ENCODE measurements at places on chromosomes 3 and 15. TPM values are rescaled to one million over a fixed set of nuclear protein-coding genes. Genes with fewer than 3 reads are reported as not detected.
A peak's percentile ranks its signal among the peaks of the same experiment; 100 is the strongest.

- H3K27ac ChIP-seq: no peak overlapping the region
- H3K4me3 ChIP-seq: no peak overlapping the region
- no peaks in the 10 kb centered on the region for H3K36me3 ChIP-seq
- no peak for DNase-seq
- H3K27me3 ChIP-seq: no peaks in the 10 kb centered on the region
Observed at GRCh38 chr15:100269831-100270230, 71.9 kb downstream of the ADAMTS17 start.

- no peak overlapping the region for H3K4me3 ChIP-seq
- no peak overlapping the region for H3K27ac ChIP-seq
- H3K4me1 ChIP-seq: no peaks in the 10 kb centered on the region
- H3K27me3 ChIP-seq: no peaks in the 10 kb centered on the region
- no peak for DNase-seq
Observed at GRCh38 chr15:68491415-68492106, 59.6 kb upstream of the ITGA11 start.

GRCh38 chr3:86948822-86949221, 42.1 kb downstream of the VGLL3 start:
- DNase-seq: no peak
- H3K27ac ChIP-seq: no peak overlapping the region
- no peak overlapping the region for H3K4me3 ChIP-seq
- no peaks in the 10 kb centered on the region for H3K36me3 ChIP-seq
- no peaks in the 10 kb centered on the region for H3K27me3 ChIP-seq
- H3K4me1 ChIP-seq: no peaks in the 10 kb centered on the region

DNA sequence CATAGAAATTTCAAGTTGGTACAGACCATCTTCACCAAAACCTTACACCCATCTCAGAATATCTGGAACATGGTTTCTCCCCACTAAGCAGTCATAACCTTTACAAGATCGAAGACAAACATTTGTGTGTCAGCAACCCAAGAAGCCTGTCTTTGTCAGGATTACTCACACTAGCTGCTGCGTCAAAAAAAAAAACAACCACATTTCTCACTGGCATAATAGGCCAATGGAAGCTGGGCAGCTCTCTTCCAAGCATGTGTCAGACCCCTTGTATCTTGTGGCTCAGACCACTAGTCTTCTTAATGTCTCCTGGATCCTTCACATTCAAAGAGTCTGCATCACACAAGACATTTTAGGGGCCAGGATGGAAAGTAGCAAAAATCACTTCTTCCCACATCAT, 266.9 kb upstream of the IGF1R start:
- no peak for DNase-seq
- no peak overlapping the region for H3K27ac ChIP-seq
- no peaks in the 10 kb centered on the region for H3K36me3 ChIP-seq
- no peaks in the 10 kb centered on the region for H3K27me3 ChIP-seq
- H3K4me3 ChIP-seq: no peak overlapping the region

- no peak overlapping the region for H3K4me3 ChIP-seq
- H3K27me3 ChIP-seq: no peaks in the 10 kb centered on the region
- H3K36me3 ChIP-seq: no peaks in the 10 kb centered on the region
- no peak for DNase-seq
- H3K4me1 ChIP-seq: no peaks in the 10 kb centered on the region
Observed at GRCh38 chr3:194955979-194956696, 270.5 kb downstream of the FAM43A start.

AHSG gene
- total RNA-seq: not detected

DNA sequence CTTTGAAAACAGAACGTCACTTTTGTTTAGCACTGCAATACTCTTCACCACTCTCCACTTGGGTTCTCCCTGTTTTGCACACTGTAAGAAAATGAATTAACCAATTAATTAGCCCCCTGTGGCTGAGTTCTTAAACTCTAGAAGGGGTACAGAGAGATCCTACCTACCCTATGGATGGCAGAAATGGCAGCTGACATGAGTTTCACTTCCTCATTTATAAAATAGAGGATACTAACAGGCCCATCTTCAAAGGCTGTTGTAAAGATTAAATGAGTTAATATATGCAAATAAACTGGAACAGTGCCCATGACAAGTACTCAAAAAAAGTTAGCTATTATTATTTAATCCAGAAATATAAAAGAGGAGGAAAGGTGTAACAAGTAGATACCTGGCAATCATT, 36.9 kb downstream of the SUCLG2 start:
- no peaks in the 10 kb centered on the region for H3K4me1 ChIP-seq
- H3K27me3 ChIP-seq: no peaks in the 10 kb centered on the region
- no peak for DNase-seq
- no peaks in the 10 kb centered on the region for H3K36me3 ChIP-seq

- DNase-seq: peak; percentile 77
- no peak overlapping the region for H3K27ac ChIP-seq
- no peaks in the 10 kb centered on the region for H3K36me3 ChIP-seq
- peaks cover 12% of the 10 kb centered on the region for H3K27me3 ChIP-seq
- no peaks in the 10 kb centered on the region for H3K4me1 ChIP-seq
- H3K4me3 ChIP-seq: peak overlapping the region; percentile 66
Observed at GRCh38 chr15:93072411-93073394, 16.3 kb downstream of the RGMA start.

SLC7A14 gene
- total RNA-seq: 0.04 TPM

- no peaks in the 10 kb centered on the region for H3K4me1 ChIP-seq
- H3K36me3 ChIP-seq: no peaks in the 10 kb centered on the region
- H3K4me3 ChIP-seq: no peak overlapping the region
- no peak for DNase-seq
Observed at GRCh38 chr3:72768006-72768441, 80.2 kb downstream of the SHQ1 start.

- peak overlapping the region; percentile 79 for H3K27ac ChIP-seq
- no peaks in the 10 kb centered on the region for H3K36me3 ChIP-seq
- peaks cover 39% of the 10 kb centered on the region for H3K4me1 ChIP-seq
- DNase-seq: no peak
- no peaks in the 10 kb centered on the region for H3K27me3 ChIP-seq
- H3K4me3 ChIP-seq: peak overlapping the region; percentile 76
Observed at GRCh38 chr3:23806534-23807423, 1.0 kb downstream of the UBE2E1 start.

GRCh38 chr3:73473181-73473897, 151.4 kb downstream of the PDZRN3 start:
- H3K4me1 ChIP-seq: peaks cover 6% of the 10 kb centered on the region
- DNase-seq: no peak
- no peak overlapping the region for H3K27ac ChIP-seq
- no peaks in the 10 kb centered on the region for H3K36me3 ChIP-seq
- H3K27me3 ChIP-seq: no peaks in the 10 kb centered on the region

CLDN16 gene
- 1.1 TPM for total RNA-seq

GOLGA8M gene
- total RNA-seq: not detected

ITPR1 gene
- total RNA-seq: 63.0 TPM

- peaks cover 22% of the 10 kb centered on the region for H3K36me3 ChIP-seq
- no peak overlapping the region for H3K4me3 ChIP-seq
- H3K27me3 ChIP-seq: no peaks in the 10 kb centered on the region
- peaks cover 4% of the 10 kb centered on the region for H3K4me1 ChIP-seq
- DNase-seq: no peak
Observed at GRCh38 chr3:12817343-12817710, 20.8 kb downstream of the CAND2 start.

DNA sequence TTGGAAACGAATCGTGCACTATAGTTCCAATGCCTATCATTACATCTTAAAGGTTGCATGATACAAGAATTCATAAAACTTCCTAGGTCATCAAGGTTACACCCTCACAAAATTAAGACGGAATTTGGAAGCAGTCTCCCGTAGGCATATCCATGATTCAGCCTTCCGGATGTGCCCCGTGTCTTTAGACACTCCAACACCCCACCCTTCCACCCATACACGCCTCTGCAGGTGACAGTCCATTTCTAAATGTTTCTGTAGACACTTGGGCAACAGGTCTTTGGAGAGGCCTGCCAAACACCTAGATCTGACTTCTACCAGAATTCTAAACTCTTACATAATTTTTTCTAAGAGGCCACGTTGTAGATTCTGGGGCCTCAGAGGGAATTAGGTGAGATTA, 49.8 kb downstream of the LDHAL6B start:
- DNase-seq: no peak
- H3K27ac ChIP-seq: no peak overlapping the region
- H3K36me3 ChIP-seq: no peaks in the 10 kb centered on the region

DNA sequence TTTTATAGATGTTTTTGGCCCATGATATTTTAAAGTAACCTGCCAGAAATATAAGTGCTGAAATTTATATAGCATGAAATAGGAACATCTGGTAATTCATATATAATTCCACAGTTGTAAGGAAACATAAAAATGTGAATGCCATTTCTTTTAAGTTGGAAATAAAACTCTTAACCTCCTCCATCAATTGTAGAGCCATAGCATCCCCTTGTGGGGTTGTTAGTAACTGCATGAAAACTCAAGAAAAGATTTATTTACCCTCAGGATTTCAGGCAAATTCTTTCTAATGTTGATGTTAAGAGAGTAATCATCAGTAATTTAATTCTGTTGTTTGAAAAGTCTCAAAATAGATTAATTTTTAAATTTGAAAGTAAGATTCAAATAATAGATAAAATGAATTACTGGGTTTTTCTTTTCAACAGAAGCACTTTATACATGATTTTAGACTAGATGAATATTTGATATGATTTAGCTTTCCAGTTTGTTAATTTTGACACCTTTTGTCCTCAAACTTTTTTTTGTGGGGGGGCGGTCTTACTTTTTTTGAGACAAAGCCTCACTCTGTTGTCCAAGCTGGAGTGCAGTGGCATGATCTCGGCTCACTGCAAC, 74.7 kb downstream of the RASA2 start:
- H3K27me3 ChIP-seq: no peaks in the 10 kb centered on the region
- DNase-seq: peak; percentile 29
- peaks cover 14% of the 10 kb centered on the region for H3K4me1 ChIP-seq
- no peaks in the 10 kb centered on the region for H3K36me3 ChIP-seq
- no peak overlapping the region for H3K4me3 ChIP-seq

DNA sequence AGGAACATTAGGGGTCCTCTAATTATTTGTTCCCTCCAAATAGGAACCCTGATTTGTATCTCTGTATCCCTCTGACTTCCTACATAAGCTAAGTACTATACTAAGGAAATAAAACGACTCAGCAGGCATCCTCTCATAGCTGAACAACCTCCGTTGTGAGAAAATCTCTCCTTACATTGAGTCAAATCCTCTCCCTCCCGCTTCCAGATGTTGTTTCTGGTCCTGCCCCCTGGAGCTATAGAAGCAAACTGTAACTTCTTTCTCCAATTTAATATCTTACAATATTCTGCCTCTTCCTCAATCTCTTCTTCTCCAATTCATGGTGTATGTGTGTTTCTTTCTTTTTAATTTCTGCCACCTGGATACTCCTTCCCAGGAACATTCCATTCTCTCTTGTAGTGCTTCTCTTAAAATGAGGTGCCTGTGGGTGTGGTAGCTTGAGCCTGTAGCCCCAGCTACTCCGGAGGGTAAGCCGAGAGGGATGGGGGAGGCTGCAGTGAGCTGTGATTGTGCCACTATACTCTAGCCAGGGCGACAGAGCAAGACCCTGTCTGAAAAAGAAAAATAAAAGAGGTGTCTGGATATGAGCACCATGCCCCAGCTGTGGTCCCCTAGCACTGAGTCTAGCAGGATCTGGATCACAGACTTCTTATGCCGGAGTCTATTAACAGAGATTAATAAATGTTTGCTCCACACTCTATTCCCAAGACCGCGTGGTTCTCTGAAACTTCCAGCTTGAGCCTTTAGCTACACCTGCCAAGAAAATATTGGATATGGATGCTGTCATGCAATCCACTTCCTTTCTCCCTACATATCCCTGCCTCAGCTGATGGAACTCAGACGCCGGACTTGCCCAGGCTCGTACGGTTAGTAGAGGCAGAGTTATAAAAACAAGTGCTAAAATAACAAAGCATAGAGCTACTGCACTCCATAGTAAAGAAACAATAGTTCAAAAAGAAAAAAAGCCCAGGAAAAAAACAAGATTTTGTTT, 42.9 kb upstream of the NEO1 start:
- H3K4me1 ChIP-seq: no peaks in the 10 kb centered on the region
- H3K27me3 ChIP-seq: peaks cover 10% of the 10 kb centered on the region
- no peak overlapping the region for H3K4me3 ChIP-seq
- H3K27ac ChIP-seq: no peak overlapping the region
- H3K36me3 ChIP-seq: no peaks in the 10 kb centered on the region

SERF2 gene
- 1,164 TPM for total RNA-seq

GP5 gene
- not detected for total RNA-seq

- H3K27me3 ChIP-seq: no peaks in the 10 kb centered on the region
- H3K36me3 ChIP-seq: no peaks in the 10 kb centered on the region
- H3K27ac ChIP-seq: no peak overlapping the region
Observed at GRCh38 chr3:9122732-9123364, 126.6 kb downstream of the SRGAP3 start.

- no peak for DNase-seq
- H3K27ac ChIP-seq: no peak overlapping the region
- H3K4me3 ChIP-seq: no peak overlapping the region
- H3K27me3 ChIP-seq: no peaks in the 10 kb centered on the region
Observed at GRCh38 chr3:1726741-1727140, 371.9 kb upstream of the CNTN4 start.

GRCh38 chr3:31077021-31077601, 182.7 kb upstream of the GADL1 start:
- no peaks in the 10 kb centered on the region for H3K27me3 ChIP-seq
- H3K27ac ChIP-seq: peak overlapping the region; percentile 59
- no peaks in the 10 kb centered on the region for H3K36me3 ChIP-seq
- no peaks in the 10 kb centered on the region for H3K4me1 ChIP-seq
- peak; percentile 43 for DNase-seq

ADAMTS17 gene
- total RNA-seq: 2.7 TPM

SLC28A2 gene
- not detected for total RNA-seq

DNA sequence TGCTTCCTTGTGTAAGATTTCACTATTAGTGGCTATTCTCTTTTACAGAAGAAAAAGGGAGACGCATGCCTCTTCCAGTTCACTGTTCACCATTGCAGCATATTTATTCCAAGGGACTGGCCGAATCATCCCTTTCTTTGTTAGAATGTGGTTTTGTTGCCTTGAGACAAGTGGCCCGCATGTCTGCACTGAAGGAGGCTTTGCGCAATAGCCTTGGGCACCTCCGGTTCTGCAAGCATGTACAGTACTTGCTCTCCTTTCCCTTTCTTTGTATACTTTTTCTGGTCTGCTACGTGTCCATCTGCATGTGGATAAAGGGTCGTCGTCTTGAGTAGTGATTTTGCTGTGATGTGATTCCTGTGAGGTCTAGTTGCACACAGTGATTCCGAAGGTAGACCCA, 43.0 kb downstream of the FLNB start:
- no peak overlapping the region for H3K4me3 ChIP-seq
- DNase-seq: peak; percentile 82
- peak overlapping the region; percentile 90 for H3K27ac ChIP-seq
- peaks cover 61% of the 10 kb centered on the region for H3K4me1 ChIP-seq
- H3K27me3 ChIP-seq: no peaks in the 10 kb centered on the region
- no peaks in the 10 kb centered on the region for H3K36me3 ChIP-seq

- no peak overlapping the region for H3K27ac ChIP-seq
- H3K27me3 ChIP-seq: no peaks in the 10 kb centered on the region
- no peak overlapping the region for H3K4me3 ChIP-seq
- H3K36me3 ChIP-seq: no peaks in the 10 kb centered on the region
- H3K4me1 ChIP-seq: no peaks in the 10 kb centered on the region
- no peak for DNase-seq
Observed at GRCh38 chr15:62477929-62478328, 312.8 kb upstream of the C2CD4B start.

SLC51A gene
- 21.5 TPM for total RNA-seq

GLDN gene
- 18.9 TPM for total RNA-seq
